ENCODE measurements at places on chromosomes 16 and 17. TPM values are rescaled to one million over a fixed set of nuclear protein-coding genes. Genes with fewer than 3 reads are reported as not detected.

TAC4 gene
- total RNA-seq = not detected

CHP2 gene
- not detected for total RNA-seq

KRTAP2-3 gene
- total RNA-seq = not detected

ERN2 gene
- 0.20 TPM for total RNA-seq

SEZ6L2 gene
- 57.2 TPM for total RNA-seq

C1QTNF1 gene
- total RNA-seq = 650 TPM

Measured in cardiac ventricle fibroblast (primary cell).